A549 (cell line): ENCODE measurements at places on chromosomes 13 and 19.

GRCh38 chr19:44684892-44685863, 13.8 kb upstream of the CEACAM16 start:
- peak; percentile 99 for DNase-seq

- DNase-seq, result no peak
These were observed 72.4 kb upstream of the CLDN10 start for GRCh38 chr13:95480131-95480545.

DNA sequence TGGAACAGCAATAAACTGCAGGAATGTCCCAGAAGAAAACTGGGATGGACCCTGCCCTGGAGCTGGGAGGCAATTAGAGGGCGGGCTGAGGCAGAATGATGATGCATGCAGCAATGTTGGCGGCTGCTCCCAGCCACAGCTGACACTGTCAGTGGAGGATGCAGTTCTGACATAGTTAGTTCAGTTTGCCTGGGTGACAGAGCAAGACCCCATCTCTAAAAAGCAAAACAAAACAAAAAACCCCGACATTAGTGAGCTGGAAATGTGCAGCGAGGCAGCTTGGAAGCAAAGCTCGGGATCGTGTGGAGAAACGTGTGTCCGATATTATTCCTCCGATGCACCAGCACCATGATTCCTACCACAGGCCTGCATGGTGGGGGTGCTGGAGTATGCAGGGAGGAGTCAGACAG, 110.1 kb upstream of the UQCRFS1 start:
- no peak for DNase-seq

DNA sequence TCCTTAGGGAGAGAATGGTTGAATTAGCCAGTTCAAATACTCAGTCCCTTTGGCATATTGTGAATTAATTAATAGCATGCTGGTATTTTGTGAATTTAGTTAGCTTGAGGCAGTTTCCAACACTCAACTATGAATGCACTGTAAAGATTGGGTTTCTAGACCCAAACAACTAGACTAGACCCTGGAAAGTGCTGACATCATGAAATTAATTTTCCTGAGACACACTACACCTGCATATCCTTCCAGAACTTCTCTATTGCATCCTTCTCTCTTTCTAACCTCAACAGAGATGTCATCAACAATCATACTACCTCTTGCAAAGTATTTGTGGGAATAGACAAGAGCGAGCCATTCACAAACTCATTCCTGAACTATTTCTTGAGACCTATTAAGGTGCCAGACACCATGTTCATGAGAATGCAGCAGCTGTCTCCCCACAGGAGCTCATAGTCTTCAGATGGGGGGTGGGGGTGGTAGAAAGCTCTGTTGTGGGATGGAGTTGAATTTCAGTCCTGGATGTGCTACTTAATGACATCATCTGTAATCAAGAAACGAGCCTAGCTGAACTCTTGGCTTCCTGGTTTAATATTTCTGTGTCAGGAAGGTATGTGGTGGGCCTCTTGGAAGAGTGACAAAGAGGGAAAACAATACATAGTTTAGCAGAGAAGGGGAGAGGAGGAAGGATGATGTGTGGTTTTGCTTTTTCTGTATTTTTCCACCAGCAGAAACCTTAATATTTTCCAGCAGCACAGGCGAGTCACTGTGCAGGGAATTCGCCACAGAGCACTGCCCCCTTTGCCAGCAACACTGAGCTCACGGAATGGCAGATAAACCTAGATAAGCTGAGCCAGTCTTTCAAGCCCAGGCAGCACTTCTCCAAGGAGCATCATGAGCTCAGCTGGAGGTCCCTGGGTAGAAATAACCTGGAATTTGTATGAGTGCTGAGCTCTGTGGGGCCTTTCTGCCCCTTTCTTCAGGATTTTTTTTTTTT, 53.1 kb upstream of the CYSLTR2 start:
- no peak for DNase-seq
